Sigmoid colon (tissue), 7 donors: ENCODE measurements at places on chromosomes 7 and 10.
A peak's percentile ranks its signal among the peaks of the same experiment; 100 is the strongest.

- H3K27me3 ChIP-seq, result no peaks in the 10 kb centered on the region
- no peak overlapping the region for H3K4me3 ChIP-seq
- H3K4me1 ChIP-seq, result no peaks in the 10 kb centered on the region
- no peak for DNase-seq
- H3K36me3 ChIP-seq, result no peaks in the 10 kb centered on the region
- H3K27ac ChIP-seq, result no peak overlapping the region
Measured at GRCh38 chr7:96178581-96178980, 143.3 kb downstream of the SLC25A13 start.

- DNase-seq, result no peak
- no peaks in the 10 kb centered on the region for H3K27me3 ChIP-seq
- peak overlapping the region; percentile 45 for H3K4me3 ChIP-seq
- H3K27ac ChIP-seq, result peak overlapping the region; percentile 95
- peaks cover 27% of the 10 kb centered on the region for H3K4me1 ChIP-seq
- H3K36me3 ChIP-seq, result no peaks in the 10 kb centered on the region
Measured at GRCh38 chr10:86712317-86712707, 44.0 kb downstream of the LDB3 start.

DNA sequence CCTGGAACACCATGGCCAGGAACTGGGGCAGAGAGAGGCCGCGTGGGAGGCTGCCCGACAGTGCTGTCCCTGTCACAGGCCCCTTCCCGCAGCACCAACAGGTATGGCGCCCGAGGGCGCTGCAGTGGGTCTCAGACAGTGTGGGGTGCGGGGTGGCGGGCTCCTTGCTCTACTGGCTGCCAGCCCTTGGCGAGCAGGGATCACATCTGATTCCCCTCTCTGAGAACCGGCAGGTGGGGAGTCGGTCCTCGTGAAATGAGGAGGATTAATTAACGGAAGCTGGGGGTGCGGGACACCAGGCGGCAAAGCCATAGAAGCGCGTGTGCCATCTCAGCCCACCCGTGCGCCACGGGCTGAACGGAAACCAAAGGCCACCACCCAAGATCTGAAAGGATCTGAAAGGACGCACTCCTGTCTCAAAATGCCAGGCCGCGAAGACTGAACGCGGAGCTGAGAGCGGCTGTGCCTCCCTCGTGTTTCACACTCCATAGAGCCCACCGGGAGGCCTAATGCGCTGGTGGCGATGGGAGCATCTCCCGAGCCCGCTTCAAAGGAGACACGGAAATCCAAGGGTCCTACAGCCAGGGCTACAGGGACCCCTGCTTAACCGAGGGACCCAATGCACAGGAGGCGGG lies 6.8 kb downstream of the INTS1 start:
- no peak overlapping the region for H3K27ac ChIP-seq
- no peak for DNase-seq
- peaks cover 99% of the 10 kb centered on the region for H3K36me3 ChIP-seq
- H3K4me3 ChIP-seq, result no peak overlapping the region
- H3K27me3 ChIP-seq, result no peaks in the 10 kb centered on the region
- H3K4me1 ChIP-seq, result peaks cover 6% of the 10 kb centered on the region

GRCh38 chr10:16893664-16894063 lies 76.4 kb upstream of the RSU1 start:
- no peak for DNase-seq
- peaks cover 4% of the 10 kb centered on the region for H3K4me1 ChIP-seq
- no peak overlapping the region for H3K4me3 ChIP-seq
- no peaks in the 10 kb centered on the region for H3K36me3 ChIP-seq
- H3K27ac ChIP-seq, result no peak overlapping the region
- no peaks in the 10 kb centered on the region for H3K27me3 ChIP-seq

DNA sequence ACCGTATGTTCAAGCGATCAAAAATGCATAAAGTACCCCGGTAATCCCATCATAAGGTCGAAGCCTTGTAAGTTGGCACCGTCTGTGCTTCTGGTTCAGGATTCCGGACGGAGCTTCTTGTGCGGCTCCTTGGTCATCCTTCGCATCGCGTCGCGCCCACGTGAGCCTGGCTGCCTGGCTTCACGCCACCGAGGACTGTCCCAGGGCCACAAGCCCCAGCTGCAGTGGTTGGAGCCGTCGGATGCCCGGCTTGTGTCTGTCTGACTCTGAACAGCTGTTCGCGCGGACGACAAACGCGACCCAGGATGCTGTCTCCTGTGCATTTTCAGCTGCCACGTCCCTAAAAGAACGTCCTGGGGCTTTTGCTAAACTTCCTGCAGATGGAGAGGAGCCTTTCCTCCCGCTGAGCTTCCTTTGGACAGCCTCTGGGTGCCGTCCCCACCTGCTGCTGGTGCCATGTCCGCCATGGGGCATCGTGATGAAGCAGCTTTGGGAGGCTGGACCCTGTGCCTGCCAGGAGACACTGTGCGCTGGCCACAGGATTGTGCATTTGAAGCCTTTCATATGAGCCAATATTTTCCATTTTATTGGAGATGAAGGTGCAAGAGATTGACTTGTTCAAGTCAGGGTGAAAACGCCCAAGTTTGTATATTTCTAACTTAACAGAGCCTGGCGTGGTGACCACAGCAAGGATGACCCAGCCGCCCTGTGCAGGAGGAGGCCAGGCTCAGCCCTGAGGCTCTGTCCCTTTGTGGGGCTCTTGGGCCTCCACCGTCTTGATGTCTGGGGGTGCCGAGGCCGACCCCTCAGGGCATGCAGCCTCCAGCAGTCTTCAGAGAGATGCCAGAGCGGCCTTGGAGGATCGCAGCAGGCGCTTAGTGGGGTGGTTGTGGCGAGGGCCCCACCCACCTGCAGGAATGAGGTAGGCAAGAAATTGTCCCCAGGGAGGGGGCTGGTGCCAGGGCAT lies 6.7 kb upstream of the JAKMIP3 start:
- H3K36me3 ChIP-seq, result no peaks in the 10 kb centered on the region
- H3K27ac ChIP-seq, result no peak overlapping the region
- no peaks in the 10 kb centered on the region for H3K27me3 ChIP-seq
- H3K4me1 ChIP-seq, result no peaks in the 10 kb centered on the region

GRCh38 chr7:126774077-126774476 lies 478.7 kb downstream of the GRM8 start:
- no peaks in the 10 kb centered on the region for H3K36me3 ChIP-seq
- DNase-seq, result no peak
- no peaks in the 10 kb centered on the region for H3K4me1 ChIP-seq
- H3K4me3 ChIP-seq, result no peak overlapping the region

GRCh38 chr7:14871880-14872279 lies 30.7 kb downstream of the DGKB start:
- DNase-seq, result no peak
- no peak overlapping the region for H3K27ac ChIP-seq
- no peaks in the 10 kb centered on the region for H3K36me3 ChIP-seq
- H3K4me3 ChIP-seq, result no peak overlapping the region

GRCh38 chr7:70797109-70797514 lies 334.8 kb upstream of the GALNT17 start:
- no peaks in the 10 kb centered on the region for H3K27me3 ChIP-seq
- peaks cover 6% of the 10 kb centered on the region for H3K36me3 ChIP-seq
- no peak overlapping the region for H3K4me3 ChIP-seq
- H3K27ac ChIP-seq, result no peak overlapping the region

DNA sequence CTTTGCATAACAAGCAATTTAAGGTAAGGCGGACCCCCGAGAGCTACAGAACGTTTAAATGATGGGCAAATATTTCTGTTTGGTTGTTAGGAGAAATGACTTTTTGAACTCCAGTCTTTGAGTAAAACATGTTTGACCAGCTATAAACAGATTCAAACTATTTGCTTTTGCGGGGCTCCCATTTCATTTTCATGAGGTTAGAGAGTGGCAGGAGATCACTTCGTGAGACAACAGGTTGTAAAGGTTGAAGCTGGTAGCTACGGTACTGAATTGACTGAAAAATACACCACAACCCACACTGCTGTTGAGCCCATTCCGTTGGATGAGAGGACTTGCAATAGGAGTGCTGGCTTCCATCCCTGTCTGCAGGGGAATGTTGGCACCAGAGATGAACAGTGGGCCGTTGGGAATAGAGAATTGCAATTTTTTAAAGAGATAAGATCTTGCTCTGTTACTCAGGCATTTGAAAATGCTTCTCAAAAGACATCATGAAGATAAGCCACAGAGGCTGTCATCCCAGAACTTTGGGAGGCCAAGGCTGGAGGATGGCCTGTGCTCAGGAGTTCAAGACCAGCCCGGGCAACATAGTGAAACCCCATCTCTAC lies 65.7 kb upstream of the CARD11 start:
- H3K27ac ChIP-seq, result no peak overlapping the region
- no peak overlapping the region for H3K4me3 ChIP-seq
- no peak for DNase-seq
- H3K4me1 ChIP-seq, result no peaks in the 10 kb centered on the region
- no peaks in the 10 kb centered on the region for H3K36me3 ChIP-seq

- no peaks in the 10 kb centered on the region for H3K36me3 ChIP-seq
- no peak overlapping the region for H3K4me3 ChIP-seq
- peaks cover 40% of the 10 kb centered on the region for H3K4me1 ChIP-seq
- no peak for DNase-seq
- no peaks in the 10 kb centered on the region for H3K27me3 ChIP-seq
- no peak overlapping the region for H3K27ac ChIP-seq
Measured at GRCh38 chr7:148727501-148728278, 29.0 kb downstream of the CUL1 start.

- H3K27ac ChIP-seq, result no peak overlapping the region
- H3K27me3 ChIP-seq, result no peaks in the 10 kb centered on the region
- no peak overlapping the region for H3K4me3 ChIP-seq
- no peak for DNase-seq
- no peaks in the 10 kb centered on the region for H3K4me1 ChIP-seq
- H3K36me3 ChIP-seq, result no peaks in the 10 kb centered on the region
Measured at GRCh38 chr7:152544971-152545619, 109.3 kb upstream of the KMT2C start.

GRCh38 chr7:70288781-70289456 lies 690.6 kb downstream of the AUTS2 start:
- DNase-seq, result no peak
- no peak overlapping the region for H3K27ac ChIP-seq
- no peaks in the 10 kb centered on the region for H3K36me3 ChIP-seq
- H3K4me1 ChIP-seq, result no peaks in the 10 kb centered on the region
- no peaks in the 10 kb centered on the region for H3K27me3 ChIP-seq

- no peak overlapping the region for H3K27ac ChIP-seq
- no peak for DNase-seq
- H3K4me1 ChIP-seq, result no peaks in the 10 kb centered on the region
- H3K36me3 ChIP-seq, result no peaks in the 10 kb centered on the region
- H3K4me3 ChIP-seq, result no peak overlapping the region
Measured at GRCh38 chr10:8130973-8131911, 76.8 kb downstream of the GATA3 start.

- no peaks in the 10 kb centered on the region for H3K36me3 ChIP-seq
- no peak overlapping the region for H3K4me3 ChIP-seq
- no peaks in the 10 kb centered on the region for H3K27me3 ChIP-seq
- DNase-seq, result no peak
- H3K27ac ChIP-seq, result no peak overlapping the region
Measured at GRCh38 chr7:46725136-46725535, 804.1 kb upstream of the IGFBP3 start.

- H3K4me1 ChIP-seq, result no peaks in the 10 kb centered on the region
- no peaks in the 10 kb centered on the region for H3K27me3 ChIP-seq
- H3K36me3 ChIP-seq, result no peaks in the 10 kb centered on the region
- H3K27ac ChIP-seq, result no peak overlapping the region
- no peak for DNase-seq
- no peak overlapping the region for H3K4me3 ChIP-seq
Measured at GRCh38 chr7:88347517-88347916, 40.8 kb upstream of the STEAP4 start.

GRCh38 chr7:121328508-121329190 lies at the start of gene WNT16:
Gene WNT16 (plus strand): TSS chr7:121329000. CDS start chr7:121329293, 293 bp downstream.
- DNase-seq, result no peak
- H3K36me3 ChIP-seq, result no peaks in the 10 kb centered on the region
- H3K27ac ChIP-seq, result no peak within 1 kb of the TSS
- H3K4me3 ChIP-seq, result peak within 1 kb of the TSS; percentile 35
- H3K4me1 ChIP-seq, result peaks cover 19% of the 10 kb centered on the region

GRCh38 chr7:28068811-28069216 lies 111.8 kb downstream of the JAZF1 start:
- H3K27ac ChIP-seq, result peak overlapping the region; percentile 80
- H3K27me3 ChIP-seq, result no peaks in the 10 kb centered on the region
- no peak overlapping the region for H3K4me3 ChIP-seq
- H3K4me1 ChIP-seq, result peaks cover 66% of the 10 kb centered on the region

- no peak overlapping the region for H3K4me3 ChIP-seq
- no peak for DNase-seq
- no peaks in the 10 kb centered on the region for H3K27me3 ChIP-seq
- no peaks in the 10 kb centered on the region for H3K36me3 ChIP-seq
- no peaks in the 10 kb centered on the region for H3K4me1 ChIP-seq
Measured at GRCh38 chr10:121098211-121098610, 247.0 kb downstream of the WDR11 start.

DNA sequence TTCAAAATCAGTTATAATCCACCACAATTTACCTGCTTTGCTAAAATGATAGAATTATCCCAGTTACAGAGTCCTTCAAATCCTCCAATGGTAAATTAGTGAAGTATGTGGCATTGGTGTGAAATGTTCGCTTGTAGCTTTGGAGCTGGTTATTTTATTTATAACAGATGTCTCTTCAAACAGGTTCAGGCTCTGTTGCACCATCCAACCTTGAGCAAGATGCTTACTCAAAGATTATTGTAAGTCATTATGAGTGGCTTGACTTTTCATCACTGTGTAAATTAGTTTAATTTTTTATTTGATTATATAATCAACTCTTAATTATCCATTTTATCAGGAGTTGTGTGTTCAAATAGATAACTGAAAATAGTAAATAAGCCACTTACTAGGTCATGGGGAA lies 99.4 kb downstream of the BTRC start:
- no peak overlapping the region for H3K27ac ChIP-seq
- no peaks in the 10 kb centered on the region for H3K27me3 ChIP-seq
- H3K36me3 ChIP-seq, result no peaks in the 10 kb centered on the region

GRCh38 chr7:106874076-106874475 lies 9.0 kb downstream of the PIK3CG start:
- no peak overlapping the region for H3K27ac ChIP-seq
- no peak overlapping the region for H3K4me3 ChIP-seq
- no peaks in the 10 kb centered on the region for H3K4me1 ChIP-seq
- no peak for DNase-seq
- no peaks in the 10 kb centered on the region for H3K36me3 ChIP-seq
- H3K27me3 ChIP-seq, result no peaks in the 10 kb centered on the region

GRCh38 chr7:5212633-5213285 lies 22.7 kb downstream of the WIPI2 start:
- no peak overlapping the region for H3K27ac ChIP-seq
- no peak overlapping the region for H3K4me3 ChIP-seq
- peak; percentile 48 for DNase-seq
- peaks cover 32% of the 10 kb centered on the region for H3K36me3 ChIP-seq

- H3K36me3 ChIP-seq, result peaks cover 6% of the 10 kb centered on the region
- H3K27me3 ChIP-seq, result no peaks in the 10 kb centered on the region
- no peak overlapping the region for H3K4me3 ChIP-seq
- peak overlapping the region; percentile 13 for H3K27ac ChIP-seq
- no peak for DNase-seq
- peaks cover 69% of the 10 kb centered on the region for H3K4me1 ChIP-seq
Measured at GRCh38 chr10:28569506-28570159, 36.7 kb downstream of the WAC start.

GRCh38 chr10:3499120-3499519 lies 285.9 kb downstream of the KLF6 start:
- no peaks in the 10 kb centered on the region for H3K27me3 ChIP-seq
- H3K27ac ChIP-seq, result peak overlapping the region; percentile 51
- no peaks in the 10 kb centered on the region for H3K4me1 ChIP-seq
- no peaks in the 10 kb centered on the region for H3K36me3 ChIP-seq
- no peak overlapping the region for H3K4me3 ChIP-seq
